ENCODE measurements at places on chromosomes 1 and 21.
A peak's percentile ranks its signal among the peaks of the same experiment; 100 is the strongest.

DNA sequence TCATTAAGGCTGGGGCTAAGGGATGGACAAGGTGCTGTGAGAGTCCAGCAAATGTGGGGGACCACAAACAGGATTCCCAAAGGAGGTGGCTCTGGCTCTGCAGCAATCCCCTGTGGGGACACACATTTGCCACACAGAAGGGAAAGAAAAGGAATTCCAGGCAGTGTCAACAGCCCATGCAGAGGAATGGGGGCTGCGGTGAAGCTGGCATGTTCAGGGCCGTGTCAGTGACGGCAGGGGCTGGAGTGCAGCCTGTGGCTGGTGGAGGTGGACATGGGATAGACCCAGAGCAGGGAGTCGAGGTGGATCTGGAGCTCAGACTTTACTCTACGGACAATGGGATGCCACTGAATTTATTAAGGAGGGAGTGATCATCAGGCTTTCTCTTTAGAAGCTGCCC is 183.2 kb downstream of the TRABD2B start:
- no peak for DNase-seq

DNA sequence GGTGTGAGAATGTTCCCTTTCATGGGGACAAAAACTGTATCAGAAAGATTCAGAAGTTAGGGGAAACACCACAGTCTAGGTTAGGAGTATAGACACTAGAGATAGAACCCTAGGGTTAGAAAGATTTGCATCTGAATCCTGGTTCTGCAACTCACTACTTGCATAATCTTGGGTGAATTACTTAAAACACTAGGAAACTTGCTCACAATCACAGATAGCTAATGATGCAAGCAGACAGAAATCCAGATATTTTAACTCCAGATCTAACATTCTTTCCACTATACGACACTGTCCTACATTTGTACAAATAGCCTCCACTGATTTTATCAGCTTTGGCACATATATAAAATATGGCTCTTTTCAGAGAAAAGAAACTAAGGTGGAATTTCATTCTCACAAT is 30.8 kb upstream of the GLIS1 start:
- DNase-seq, result peak; percentile 57

- no peak for DNase-seq
Measured at GRCh38 chr1:153789478-153790034, 14.3 kb downstream of the SLC27A3 start.

- peak; percentile 3 for DNase-seq
Measured at GRCh38 chr1:51840743-51841461, 37.6 kb downstream of the NRDC start.

DNA sequence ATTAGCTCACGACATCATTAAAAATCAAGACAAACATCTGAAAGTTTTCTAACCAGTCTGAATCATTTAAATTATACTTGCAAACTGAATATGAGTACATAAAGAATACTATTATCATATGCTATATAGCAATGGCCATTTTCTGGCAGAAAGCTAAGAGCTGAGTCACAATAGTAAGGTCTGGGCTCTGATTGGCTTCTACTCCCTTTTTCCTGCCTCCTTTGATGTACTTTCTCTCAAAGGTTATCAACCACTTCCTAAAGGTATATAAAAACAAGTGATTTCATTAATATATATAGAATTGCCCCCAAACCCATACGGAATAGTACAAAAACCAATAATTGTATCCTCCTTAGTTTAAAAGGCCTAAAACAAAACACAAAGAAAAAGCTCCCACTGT is 7.0 kb downstream of the KCNA3 start:
- DNase-seq, result no peak

GRCh38 chr1:155529929-155530328 is 32.7 kb downstream of the ASH1L start:
- no peak for DNase-seq

GRCh38 chr1:236089046-236089773 is 24.3 kb upstream of the NID1 start:
- peak; percentile 44 for DNase-seq

GRCh38 chr1:91718368-91718767 is 167.6 kb downstream of the TGFBR3 start:
- no peak for DNase-seq

GRCh38 chr1:48794816-48795215 is 18.1 kb upstream of the BEND5 start:
- DNase-seq, result no peak

DNA sequence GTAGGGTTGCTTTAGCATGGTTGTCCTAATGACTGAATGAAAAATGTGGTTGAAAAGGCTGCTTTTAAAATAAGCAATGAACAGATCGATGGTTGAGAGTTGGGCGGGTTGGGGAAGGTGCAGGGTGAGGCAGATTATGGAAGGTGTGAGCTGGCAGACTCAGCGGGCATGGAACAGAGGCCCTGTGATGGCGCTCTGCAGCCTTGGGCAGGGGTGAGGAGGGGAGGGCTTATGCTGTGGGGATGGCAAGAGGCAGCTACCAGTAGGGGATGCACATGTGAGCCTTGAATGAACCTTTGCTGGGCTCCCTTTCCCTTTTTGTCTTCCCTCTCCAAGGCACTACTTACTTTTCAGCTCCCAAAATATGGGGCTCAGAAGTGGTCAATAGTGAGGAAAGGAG is 30.9 kb downstream of the ATP1B1 start:
- DNase-seq, result no peak

GRCh38 chr1:239458144-239458500 is 71.8 kb downstream of the CHRM3 start:
- no peak for DNase-seq

DNA sequence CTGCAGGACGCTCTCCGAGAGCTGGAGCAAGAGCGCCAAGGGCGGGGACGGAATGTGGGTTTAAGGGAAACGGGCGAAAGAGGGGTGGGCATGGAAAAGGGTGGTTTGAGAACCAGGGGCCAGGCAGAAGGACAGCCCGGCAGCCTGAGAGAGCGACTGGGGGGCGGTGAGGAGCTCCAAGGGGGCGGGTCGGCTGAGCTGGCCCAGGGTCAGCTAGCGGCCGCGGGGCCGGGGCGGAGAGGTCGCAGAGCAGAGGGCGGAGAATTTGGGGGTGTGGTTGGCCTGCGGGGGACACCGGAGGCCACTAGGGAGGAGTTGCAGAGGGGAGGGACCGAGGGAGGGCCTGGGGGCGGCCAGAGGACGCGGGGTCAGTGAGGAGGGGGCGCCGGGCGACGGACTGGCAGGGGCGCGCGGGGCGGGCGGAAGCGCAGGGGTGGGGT is 54.7 kb downstream of the NDUFS5 start:
- DNase-seq, result no peak

DNA sequence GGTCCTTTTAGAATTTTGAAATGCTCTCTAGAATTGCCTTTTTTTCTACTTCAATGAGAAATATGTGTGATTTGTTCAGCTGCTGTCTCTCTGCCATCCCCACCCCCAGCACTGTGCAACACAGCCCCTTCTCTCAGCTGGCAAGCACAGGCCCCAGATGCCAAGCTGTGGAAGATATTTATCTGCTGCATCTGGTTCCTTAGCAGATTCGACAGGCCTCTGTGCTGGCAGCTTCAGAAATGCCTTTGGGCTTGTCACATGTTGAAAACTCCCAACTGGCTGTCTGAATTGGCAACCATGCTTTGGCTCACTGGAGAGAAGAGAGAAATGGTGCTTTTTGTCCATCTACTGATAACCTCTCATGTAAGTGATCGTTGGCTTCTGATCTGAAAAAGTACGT is 206.7 kb upstream of the C1orf87 start:
- peak; percentile 40 for DNase-seq

DNA sequence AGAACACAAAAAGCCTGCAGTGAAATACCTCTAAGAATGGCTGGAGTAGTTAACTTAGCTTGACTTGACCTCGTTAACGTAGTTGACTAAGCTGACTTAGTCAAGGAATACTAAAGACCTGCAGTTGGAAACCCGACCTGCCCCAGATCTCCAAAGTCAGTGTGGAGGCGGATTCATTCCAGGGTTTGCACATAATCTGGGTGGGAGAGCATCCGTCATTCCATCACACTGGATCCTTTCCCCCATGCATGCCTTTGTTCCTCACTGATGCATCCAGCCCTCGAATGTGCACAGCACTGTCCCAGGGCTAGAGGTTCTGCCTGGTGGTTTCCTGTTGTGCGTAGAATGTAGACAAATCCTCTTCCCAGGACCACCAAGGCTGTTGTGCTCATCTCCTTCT is 76.4 kb downstream of the KCNN3 start:
- DNase-seq, result no peak

- DNase-seq, result no peak
Measured at GRCh38 chr1:34372891-34373290, 196.2 kb downstream of the C1orf94 start.

- DNase-seq, result peak; percentile 97
Measured at GRCh38 chr21:45366931-45367401, 38.0 kb upstream of the COL18A1 start.

- no peak for DNase-seq
Measured at GRCh38 chr1:23867542-23867894, 572 bp downstream of the FUCA1 start.

GRCh38 chr1:162456323-162456722 is 41.3 kb upstream of the UHMK1 start:
- DNase-seq, result no peak

- no peak for DNase-seq
Measured at GRCh38 chr1:236148470-236148845, 6.1 kb downstream of the GPR137B start.

- peak; percentile 37 for DNase-seq
Measured at GRCh38 chr1:208654241-208654640, 410.1 kb upstream of the PLXNA2 start.

GRCh38 chr1:109804660-109805059 is 40.9 kb upstream of the EPS8L3 start:
- DNase-seq, result no peak

DNA sequence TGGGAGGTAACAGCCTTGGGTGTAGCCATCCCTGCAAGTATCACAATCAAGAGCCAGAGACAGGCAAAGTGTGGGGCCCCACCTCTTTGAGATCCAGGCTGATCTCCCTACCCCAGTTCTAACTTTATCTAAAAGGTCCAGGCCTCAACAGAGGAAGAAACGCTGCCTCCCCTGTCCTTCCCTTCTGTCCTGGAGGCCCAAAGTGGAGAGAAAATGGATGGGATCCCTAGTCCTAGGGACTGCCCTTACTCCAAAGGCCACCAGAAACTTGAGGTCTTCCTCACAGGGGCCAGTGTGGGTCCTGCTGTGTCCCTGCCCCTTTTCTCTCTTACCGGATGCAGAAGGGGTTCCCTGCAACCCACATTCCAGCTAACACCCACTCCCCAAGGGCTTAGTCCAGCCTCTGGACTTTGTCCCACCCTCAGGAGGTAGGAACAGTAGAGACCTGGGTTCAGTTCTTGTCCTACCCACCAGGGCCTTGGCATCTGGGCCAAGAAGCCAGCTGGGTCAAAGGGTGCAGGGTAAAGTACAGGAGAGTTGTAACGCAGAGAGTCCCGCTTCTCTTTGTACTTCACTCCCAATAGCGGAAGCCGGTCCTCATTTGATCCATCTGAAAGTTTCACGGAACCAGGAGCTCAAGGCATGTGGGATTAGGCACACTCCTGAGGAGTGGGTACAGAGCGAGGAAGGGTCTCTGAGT is 1.9 kb downstream of the HDGF start:
- peak; percentile 10 for DNase-seq

DNA sequence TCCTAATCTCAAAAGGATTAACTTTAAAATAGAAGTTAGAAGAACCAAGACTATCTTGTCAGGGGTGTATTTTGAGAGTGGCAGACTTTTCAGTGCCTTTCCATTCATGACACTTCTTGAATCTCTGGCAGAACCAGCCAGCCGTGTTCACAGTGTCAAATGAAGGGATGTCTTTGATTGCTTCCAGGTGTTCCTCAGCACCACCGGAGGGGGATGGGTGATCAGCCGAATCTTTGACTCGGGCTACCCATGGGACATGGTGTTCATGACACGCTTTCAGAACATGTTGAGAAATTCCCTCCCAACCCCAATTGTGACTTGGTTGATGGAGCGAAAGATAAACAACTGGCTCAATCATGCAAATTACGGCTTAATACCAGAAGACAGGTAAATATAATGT is 32.3 kb downstream of the FMO1 start:
- no peak for DNase-seq

GRCh38 chr1:228846952-228847351 is 111.7 kb downstream of the RHOU start:
- no peak for DNase-seq

GRCh38 chr1:218357211-218357892 is 12.2 kb downstream of the TGFB2 start:
- peak; percentile 47 for DNase-seq

DNA sequence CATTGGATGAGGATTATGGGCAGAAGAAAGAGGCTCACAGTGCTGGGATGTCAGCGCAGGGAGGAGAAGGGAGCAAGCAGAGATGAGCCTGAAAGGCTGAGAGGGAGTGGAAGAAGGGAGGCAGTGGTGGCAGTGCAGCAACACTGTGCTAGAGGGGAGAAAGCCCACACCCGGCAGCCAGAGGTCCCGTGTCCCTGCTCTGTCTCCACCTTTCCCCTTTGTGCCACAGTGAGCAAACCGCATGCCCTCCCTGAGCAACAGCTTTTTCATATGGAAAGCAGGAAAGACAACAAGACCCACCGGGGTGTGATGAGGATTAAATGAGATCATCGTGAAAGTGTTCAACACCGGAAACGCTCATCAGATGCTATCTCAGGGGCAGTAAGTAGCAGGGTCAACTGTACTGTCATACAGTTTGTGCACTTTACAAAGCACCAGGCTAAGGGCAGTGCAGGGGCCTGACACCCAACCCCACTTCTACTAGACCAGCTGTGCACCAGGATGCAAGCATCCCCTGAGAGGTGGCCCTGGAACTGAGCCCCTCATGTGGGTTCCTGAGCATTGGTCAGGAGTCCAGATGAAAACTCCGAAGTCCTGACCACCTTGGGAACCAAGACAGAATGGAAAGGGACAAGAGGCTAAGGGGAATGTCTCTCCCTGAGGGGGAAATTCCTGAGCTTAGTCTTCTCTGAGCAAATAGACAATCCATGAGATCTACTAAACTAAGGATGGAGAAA is 9.1 kb downstream of the NHLH1 start:
- DNase-seq, result peak; percentile 83

GRCh38 chr1:228005511-228006033 is 1.2 kb upstream of the WNT3A start:
- DNase-seq, result no peak

GRCh38 chr1:168084396-168085231 is 52.1 kb downstream of the GPR161 start:
- peak; percentile 48 for DNase-seq

DNA sequence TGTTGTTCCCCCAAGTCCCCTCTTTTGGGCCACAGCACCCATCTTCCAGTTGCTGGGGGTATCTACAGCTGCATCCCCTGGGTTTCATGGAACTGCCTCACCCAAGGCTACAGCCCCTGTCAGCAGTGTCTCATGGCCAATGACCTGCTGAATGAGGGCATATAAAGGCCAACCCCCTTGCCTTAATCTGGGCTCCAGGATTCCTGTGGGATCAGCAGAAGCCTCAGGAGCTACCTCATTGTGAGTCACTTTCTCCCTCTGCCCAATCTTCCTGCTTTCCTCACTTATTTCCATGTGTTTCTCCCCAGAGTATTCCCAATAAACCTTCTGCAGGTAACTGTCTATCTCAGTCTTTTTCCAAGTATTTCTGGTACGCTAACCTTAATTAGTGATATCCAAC is 37.3 kb upstream of the SYT14 start:
- peak; percentile 79 for DNase-seq

GRCh38 chr1:83547901-83548300 is 451.0 kb downstream of the TTLL7 start:
- peak; percentile 4 for DNase-seq

GRCh38 chr1:201750934-201751333 is 78.0 kb upstream of the IPO9 start:
- DNase-seq, result peak; percentile 89

GRCh38 chr1:16017461-16018303 is at the start of gene HSPB7:
HSPB7 (minus strand) TSS chr1:16018043; CDS start chr1:16017963, 80 bp downstream.
- peak; percentile 96 for DNase-seq

GRCh38 chr1:28056129-28056925 is 32.1 kb downstream of the EYA3 start:
- DNase-seq, result no peak

- peak; percentile 53 for DNase-seq
Measured at GRCh38 chr1:193763266-193763665, 576.9 kb upstream of the B3GALT2 start.

All from EH (cell line).